ENCODE measurements at places on chromosomes 4 and X. TPM values are rescaled to one million over a fixed set of nuclear protein-coding genes. Genes with fewer than 3 reads are reported as not detected.

The PNCK gene
- total RNA-seq: 0.33 TPM

The TNMD gene
- 0.90 TPM for total RNA-seq

GRCh38 chr4:83028976-83029375 lies 6.0 kb upstream of the COPS4 start:
- DNase-seq: no peak

- no peak for DNase-seq
These were observed 69.0 kb upstream of the PPP2R3B start for GRCh38 chrX:455673-456072.

DNA sequence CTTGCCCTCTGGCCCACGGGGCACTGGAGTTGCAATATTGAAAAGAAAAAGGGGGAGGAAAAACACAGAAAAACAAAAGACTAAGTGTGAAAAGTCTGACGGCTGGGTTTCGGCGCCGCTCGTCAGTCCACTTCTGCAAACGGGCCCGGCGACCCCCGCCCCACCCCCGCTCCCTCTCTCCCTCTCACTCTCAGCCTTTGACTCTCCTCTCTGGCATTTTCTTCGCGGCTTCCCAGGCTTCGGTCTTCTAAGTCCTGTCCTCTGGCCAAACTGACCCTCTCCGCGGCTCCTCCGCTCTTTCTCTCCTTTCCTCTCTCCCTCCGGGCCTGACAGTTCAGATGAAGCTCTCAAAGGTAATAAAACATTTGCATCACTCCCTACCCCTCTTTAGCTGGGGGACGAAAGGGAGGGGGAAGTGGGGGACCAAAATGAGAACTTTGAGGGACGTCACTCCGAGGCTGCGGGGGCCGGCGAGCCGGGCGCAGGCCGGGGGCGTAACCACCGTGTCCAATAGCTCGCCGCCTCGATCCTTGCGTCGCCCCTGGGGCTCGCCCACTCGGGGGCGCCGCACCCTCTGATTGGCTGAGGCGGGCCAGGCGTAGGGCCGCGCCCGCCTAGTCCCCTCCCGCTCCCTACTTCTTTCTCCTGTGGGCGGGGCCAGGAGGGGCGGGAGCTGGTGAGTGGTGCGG lies at the start of gene NKX6-1:
Gene NKX6-1, minus strand, starts transcription at position 358 of the 689 bp plus-strand sequence. CDS start 1,064 bp downstream, outside the sequence.
- peak; percentile 40 for DNase-seq

DNA sequence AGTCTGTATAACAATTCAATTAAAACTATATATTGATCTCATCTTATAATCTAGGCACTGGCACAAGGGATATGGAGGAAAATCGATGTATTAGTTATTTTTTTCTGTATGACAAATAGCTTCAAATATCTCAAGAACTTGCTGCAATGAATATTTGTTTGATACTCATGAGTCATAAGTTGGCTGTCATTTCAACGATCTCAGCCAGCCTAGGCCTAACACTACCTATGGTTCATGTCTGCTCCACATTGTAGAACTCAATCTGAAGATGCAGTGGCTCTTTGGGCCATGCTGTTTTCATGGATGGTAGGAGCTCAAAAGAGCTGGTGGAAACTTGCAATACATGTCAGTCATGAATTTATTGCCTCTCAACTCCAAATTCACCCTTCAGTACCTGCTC lies 44.7 kb downstream of the MAGEB17 start:
- peak; percentile 25 for DNase-seq

Measured in fibroblast of the aortic adventitia (primary cell).